ENCODE measurements at places on chromosomes 3 and 15.

GRCh38 chr3:188358787-188359493 is 205.0 kb downstream of the LPP start:
- peak; percentile 34 for DNase-seq

GRCh38 chr15:47339800-47340570 is 377.3 kb upstream of the SEMA6D start:
- no peak for DNase-seq

GRCh38 chr15:39826975-39827374 is 44.3 kb upstream of the FSIP1 start:
- DNase-seq, result no peak

GRCh38 chr3:170631755-170632488 is 46.0 kb upstream of the SLC7A14 start:
- no peak for DNase-seq

Measured in CD4-positive, alpha-beta T cell treated with Interleukin-6 at 100 ng/mL for 8 hours (primary cell).